ENCODE measurements at places on chromosomes 12 and 14.
A peak's percentile ranks its signal among the peaks of the same experiment; 100 is the strongest.

- no peak for DNase-seq
These were observed 6.4 kb downstream of the MBD6 start for GRCh38 chr12:57528831-57529555.

DNA sequence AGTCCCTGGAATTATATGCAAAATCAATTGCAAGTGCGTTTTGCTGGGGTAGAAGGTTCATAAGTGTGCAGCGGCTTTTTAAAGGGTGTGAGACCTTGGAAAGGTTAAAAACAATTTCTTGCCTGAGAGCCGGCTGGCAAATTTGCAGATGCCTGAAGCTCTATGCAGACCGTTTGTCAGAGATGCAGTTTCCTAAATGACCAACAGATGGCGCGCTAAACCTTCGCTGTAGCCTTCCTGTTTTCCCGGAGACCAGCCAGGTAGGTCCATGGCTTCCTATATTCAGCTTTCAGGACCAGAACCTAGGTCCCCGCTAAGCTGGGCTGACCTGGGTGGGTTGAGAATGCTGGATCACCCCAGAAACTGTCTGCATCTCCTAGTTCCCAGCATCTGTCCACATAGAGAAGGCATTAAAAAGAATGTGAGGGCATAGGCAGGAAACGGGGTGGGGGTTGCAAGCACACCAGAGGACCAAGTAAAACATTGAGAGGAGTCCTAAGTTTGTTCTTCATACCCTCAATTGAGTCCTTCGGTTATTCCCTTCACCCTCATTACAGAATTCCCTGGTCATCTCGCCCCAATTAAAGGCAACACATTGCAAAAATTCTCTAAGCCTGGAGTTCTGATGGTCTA, 5.7 kb upstream of the NOS1 start:
- peak; percentile 50 for DNase-seq

DNA sequence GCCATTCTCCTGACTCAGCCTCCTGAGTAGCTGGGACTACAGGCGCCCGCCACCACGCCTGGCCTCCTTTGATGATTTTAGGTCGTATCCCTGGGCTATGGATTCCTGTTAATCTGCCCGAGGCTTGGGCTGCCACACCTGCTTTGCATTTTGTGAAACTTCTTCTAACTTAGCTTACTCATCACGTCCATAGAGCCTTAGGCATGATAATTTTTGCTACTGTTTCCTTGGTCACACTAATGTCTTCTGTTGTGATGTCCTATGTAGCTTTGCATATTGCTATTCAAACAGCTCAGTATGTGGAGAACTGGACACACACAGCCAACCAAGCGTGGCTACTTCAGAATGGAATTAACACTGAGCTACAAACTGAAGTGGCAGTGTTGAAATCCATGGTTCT, 47.5 kb upstream of the DDX11 start:
- DNase-seq = no peak

GRCh38 chr12:71183018-71183417, 25.2 kb upstream of the TSPAN8 start:
- DNase-seq = no peak

GRCh38 chr14:22566845-22567244, 22.2 kb downstream of the DAD1 start:
- DNase-seq = no peak

GRCh38 chr12:101764051-101764792, 25.0 kb upstream of the SYCP3 start:
- no peak for DNase-seq

GRCh38 chr12:58927120-58927519, 6.8 kb upstream of the LRIG3 start:
- DNase-seq = no peak

GRCh38 chr12:131607658-131608447, 103.0 kb upstream of the SFSWAP start:
- no peak for DNase-seq

DNA sequence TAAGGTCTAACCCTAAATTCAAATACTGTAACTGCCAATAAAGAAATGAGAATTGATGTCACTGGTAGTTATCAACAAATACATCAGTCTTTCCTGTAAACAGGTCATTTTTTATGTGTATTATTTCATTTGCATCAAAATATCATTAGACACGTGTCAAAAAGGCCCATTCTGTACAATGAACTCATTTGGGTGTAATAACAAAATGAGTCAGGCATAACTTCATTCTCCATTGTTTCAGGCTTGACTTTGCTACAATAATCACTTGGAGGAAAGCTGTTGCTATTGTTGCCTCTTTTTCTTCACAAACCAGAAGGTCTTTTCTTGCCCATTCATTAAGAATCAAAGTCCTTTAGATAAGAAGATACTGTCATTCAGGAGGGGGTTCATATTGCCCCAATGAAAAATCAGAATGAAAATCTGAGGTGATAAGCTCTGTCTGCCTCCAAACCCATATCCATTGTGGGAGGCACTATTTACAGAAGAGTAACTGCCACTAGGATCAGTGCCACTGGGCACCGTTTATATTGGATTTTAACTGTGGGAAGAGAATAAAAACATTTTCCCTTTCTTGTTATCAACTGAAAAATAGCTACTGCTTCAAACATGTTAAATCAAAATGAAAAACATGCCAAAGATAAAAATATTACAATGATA, 10.1 kb downstream of the ENTPD5 start:
- DNase-seq = no peak

DNA sequence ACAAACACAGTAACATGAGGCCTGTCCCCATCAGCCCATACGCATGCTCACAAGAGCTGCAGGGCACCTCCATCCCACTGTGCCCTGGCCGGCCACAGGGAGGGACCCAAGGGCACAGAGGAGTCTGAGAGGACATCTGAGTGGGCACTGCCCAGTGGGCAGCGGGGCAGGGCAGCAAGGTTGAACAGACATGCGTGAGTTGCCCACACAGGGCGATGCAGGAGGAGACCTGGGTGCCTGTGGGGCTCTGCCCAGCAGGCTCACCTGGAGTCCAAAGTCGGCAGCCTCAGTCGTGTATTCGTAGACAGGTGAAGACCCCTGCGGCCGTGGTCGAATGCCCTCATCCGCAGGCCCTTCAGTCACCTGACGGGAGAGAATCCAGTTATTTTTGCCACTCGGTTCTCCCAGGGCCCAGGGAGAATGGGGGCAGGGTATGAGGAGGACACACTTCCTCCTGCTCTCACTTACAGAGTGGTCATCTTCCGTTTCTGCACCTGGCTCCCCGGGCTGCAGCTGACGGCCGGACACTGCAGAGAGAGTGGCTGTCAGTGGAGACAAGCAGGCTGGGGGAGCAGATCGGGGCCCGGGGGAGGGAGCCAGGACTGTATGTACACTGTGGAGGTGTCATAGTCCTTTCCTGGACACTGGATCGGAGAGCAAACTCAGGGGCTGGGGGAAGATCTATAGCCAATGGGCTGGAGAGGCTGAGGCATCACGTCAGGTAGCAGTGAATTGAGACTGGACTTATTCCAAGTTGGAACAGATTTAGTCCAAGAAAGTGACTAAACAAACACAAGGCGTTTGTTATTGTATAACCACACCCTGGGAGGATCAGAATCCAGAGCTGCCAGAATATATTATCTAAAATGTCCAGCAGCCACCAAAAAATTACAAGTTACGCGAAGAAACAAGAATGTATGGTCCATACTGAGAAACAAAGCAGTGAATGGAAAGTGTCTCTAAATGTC, 20.7 kb downstream of the AHNAK2 start:
- DNase-seq = no peak

- DNase-seq = peak; percentile 50
These were observed 22.2 kb upstream of the PLEKHG3 start for GRCh38 chr14:64681796-64682710.

DNA sequence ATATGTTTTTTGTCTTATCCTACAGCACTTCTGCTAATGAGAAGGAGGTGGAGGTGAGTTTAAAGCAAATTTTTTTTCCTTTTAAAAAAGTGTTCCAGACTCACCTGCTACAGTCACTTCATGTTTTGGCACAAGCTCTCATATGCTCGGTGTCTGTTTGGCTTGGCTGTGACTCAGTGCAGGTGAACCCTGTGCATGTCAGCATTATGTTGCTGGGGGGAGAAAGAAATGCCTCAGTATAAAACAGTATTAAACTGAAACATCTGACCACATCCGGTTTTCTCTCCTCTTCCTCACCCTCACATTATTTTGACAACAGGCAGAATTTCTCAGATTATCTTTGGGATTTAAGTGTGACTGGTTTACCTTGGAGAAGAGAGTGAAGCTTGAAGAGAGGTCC, 105.2 kb downstream of the DNAI7 start:
- no peak for DNase-seq

GRCh38 chr14:32200368-32201192, 1.3 kb upstream of the RNU6-7 start:
- DNase-seq = no peak

GRCh38 chr12:16175840-16176239, 101.6 kb downstream of the SLC15A5 start:
- DNase-seq = no peak

GRCh38 chr12:69633061-69633460, 22.4 kb upstream of the LRRC10 start:
- DNase-seq = no peak

- no peak for DNase-seq
These were observed 61.7 kb downstream of the SUSD6 start for GRCh38 chr14:69673104-69673503.

DNA sequence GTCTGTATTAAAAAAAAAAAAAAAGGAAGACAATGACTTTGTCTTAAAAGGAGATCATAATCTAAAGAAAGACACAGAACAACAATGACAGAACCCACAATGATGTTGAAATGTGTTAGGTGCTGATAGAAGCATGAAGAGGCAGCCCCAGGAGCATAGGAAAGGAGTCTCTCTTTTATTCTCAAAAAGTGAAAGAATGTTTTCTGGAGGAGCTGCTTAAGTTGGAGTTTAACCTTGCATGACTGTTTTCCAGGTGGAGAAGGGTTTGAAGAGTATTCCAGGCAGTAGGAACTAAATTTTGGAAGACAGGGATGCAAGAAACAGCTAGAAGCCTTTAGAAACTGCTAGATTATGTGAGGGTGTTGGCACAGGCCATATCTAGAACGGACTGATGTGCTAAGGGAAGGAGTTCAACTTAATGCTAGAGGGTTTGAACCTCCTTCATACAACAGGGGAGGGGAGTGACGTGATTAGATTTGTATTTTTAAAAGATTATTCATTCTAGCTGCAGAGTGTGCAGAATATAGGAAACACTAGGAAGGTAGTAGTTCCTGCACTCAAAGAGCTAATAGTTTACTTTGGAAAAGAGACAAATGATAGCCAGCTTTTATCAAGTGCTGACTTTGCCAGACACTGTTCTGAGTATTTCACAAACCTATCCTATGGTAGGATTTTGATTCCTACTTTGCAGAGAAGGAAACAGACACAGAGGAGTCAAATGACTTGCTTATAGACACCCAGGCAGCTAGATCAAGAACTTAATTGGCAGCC, 4.6 kb upstream of the RPL6 start:
- no peak for DNase-seq

GRCh38 chr14:35404449-35405303, at the start of gene NFKBIA:
NFKBIA (minus strand) TSS chr14:35404749; CDS start chr14:35404644, 105 bp downstream.
- DNase-seq = peak; percentile 88

GRCh38 chr12:44026046-44026445, 190.2 kb downstream of the TMEM117 start:
- DNase-seq = no peak

DNA sequence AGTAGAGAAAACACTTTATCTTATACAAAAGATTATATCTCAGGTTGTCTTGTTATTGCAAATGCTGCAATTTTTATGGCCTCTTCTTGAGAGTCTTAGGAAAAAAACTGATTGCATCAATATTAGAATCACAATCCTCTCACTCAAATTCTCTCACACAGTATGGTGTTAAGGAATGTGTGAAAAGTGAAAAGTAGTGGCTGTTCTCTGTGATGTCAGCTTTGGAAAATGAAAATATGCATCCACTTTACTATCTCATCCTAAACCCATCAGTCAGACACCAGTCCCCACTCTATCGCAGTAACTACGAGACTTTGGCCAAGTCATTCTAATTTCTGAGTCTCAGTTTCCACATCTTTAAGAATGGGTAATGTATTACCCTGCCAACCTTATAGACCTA, 32.6 kb upstream of the NTF3 start:
- no peak for DNase-seq

GRCh38 chr14:58166005-58166983, 14.3 kb upstream of the ARMH4 start:
- DNase-seq = peak; percentile 62

- no peak for DNase-seq
These were observed 146.6 kb downstream of the CRADD start for GRCh38 chr12:93823616-93824391.

DNA sequence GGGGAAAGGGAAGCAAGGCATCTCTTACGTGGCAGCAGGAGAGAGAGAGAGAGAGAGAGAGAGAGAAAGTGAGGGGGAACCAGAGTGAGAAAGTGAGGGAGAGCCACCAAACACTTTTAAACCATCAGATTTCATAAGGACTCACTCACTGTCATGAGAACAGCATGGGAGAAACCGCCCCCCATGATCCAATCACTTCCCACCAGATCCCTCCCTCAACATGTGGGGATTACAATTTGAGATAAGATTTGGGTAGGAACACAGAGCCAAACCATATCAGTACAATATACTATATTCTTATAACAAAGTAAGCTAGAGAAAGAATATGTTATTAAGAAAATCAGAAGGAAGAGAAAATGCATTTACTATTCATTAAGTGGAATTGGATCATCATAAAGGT, 53.7 kb upstream of the PLXNC1 start:
- no peak for DNase-seq

DNA sequence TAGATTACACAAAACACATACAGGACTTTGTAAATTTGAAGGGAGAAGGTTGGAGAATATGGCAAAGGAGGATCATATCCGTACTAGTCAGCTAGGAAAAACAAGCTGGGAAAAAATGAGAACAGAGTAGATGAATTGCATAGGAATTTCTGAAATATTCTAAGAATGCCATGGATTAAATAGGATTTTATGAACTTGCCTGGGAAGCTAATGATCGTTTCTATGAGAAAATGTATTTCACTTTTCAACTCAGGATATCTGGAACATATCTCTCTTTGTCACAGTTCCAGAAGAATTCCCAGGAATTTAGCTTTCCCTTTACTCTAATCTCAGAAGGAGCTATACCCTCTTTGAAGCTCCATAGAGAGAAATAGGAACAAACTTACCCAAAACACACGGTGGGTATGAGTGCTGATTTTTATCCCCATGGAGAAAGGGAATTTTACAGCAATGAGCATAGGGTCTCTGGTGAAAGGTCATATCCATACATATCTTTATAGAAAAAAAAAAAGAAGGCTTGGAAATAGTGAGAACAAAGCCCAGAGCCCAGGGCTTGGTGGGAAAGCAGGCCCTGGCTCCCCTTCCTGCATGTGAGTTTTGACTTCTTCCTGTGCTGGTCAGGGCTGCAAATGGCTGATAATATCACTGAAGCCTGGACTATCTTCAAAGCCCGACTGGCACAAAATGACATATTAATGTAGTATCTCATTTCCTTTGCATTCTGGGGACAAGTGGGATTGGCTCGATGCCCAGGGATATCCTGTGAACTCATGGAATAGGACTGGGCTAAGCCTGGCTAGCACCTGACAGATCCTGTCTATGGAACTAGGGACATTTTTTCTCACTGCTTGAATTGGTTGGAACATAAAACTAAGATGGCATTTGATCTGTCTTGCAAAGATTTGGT, 136.3 kb downstream of the AEBP2 start:
- DNase-seq = peak; percentile 70

GRCh38 chr14:83294941-83295340, 1761.3 kb upstream of the SEL1L start:
- no peak for DNase-seq

Data from right lung (tissue), 10 donors.